ENCODE measurements at places on chromosomes 6 and 20.

DNA sequence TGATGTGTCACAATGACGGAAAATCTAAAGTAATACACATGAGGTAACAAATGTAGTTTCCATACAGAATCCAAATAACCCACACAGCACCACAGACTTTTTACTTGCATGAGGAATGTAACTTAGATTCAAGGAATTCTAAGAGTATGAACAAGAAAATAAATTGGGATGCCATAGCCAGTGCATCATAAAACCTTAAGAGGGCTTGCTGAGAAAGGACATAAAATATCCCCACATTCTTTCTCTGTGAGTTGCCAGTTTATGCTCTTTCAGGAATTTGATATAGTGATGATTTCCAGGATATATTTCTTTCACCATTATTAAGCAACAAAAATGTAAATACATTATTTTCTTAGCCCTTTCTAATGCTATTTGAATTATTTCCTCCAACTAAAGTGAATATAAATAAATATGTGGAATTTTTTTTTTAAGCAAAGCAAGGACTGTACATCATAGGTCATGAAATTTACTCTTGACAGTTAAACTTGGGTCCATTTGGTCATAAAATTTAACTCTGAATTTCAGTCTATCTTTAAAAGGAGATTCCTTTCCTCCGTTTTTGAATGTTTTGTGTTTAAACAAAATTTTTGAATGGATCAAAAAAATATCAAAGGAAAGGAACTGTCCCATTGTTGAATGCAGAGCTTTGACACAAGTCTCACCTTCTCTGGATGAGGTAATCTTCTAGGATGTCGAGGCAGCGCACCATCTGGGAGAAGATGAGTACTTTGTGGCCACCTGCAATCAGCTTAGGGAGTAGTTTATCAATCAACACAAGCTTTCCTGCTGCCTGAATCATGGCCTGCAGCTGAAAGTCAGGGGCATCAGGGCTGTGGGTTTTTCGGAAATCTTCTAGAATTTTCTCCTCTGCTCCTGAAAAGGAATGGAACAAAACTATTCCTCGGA, 116.3 kb upstream of the EMILIN3 start:
- DNase-seq, result no peak

GRCh38 chr20:47070176-47070575, 175.5 kb downstream of the EYA2 start:
- no peak for DNase-seq

DNA sequence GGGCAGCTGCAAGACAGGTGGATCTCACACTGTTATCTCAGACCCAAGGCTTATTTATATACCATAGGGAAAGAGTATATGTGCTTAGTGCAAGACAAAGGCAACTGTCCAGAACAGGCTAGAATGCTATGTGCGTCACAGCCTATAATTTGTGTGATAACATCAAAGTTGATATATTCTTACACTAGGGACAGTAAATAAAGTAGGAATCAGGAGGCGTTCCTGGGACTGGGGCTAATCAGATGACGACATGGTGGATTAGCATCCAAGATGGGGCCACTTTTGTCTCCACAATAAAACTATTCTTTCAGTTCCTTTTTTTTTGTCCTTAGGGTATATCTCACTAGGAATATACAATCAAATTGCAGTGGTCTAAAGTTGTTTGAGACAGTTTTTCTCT, 54.9 kb upstream of the IER3 start:
- no peak for DNase-seq

- no peak for DNase-seq
Measured at GRCh38 chr20:47700327-47700726, 85.0 kb downstream of the SULF2 start.

GRCh38 chr20:5416086-5416485, 99.3 kb upstream of the PROKR2 start:
- DNase-seq, result no peak

DNA sequence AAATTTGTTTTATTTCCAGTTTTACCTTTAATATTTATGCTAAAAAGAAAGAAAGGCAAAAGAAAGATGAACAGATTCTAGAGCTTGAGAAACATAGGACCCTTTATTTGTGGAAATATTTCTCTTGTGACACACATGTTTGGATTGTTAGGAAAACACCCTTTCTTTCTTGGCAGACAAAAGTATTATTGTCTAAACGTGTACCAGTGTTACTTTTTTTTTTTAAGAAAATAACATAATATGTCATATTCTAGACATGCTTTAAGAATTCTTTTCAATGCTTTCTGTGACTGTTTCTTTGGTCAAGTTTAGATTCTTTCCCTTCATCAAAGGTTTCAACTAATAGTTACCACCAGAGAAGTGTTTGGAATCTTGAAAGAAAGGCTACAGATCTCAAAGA, 183.4 kb upstream of the CNR1 start:
- DNase-seq, result no peak

- DNase-seq, result no peak
Measured at GRCh38 chr6:33073431-33073871, at the start of gene HLA-DPA1. TSS of gene HLA-DPA1 (minus strand) at chr6:33073649.

DNA sequence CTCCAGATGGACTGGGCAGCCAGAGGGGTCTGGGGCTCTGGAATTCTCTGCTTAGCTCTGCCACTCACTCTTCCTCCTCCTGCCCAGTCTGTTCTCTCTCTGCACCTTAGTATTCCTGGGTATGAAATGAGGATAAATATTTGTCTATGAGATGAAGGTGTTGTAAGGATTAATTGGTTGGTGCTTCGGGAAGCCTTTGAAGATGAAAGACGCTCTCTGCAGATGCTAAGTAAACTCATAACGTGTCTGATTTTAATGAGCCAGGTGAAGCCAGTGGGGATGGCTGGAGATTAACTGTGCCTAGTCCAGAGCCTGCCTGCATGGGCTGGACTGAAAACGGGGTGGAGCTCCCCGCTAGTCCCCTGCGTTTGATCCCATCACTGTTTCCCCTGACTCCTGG, 23.1 kb upstream of the TCP11 start:
- no peak for DNase-seq
